ENCODE measurements at places on chromosomes 13 and 19. TPM values are rescaled to one million over a fixed set of nuclear protein-coding genes. Genes with fewer than 3 reads are reported as not detected.

DNA sequence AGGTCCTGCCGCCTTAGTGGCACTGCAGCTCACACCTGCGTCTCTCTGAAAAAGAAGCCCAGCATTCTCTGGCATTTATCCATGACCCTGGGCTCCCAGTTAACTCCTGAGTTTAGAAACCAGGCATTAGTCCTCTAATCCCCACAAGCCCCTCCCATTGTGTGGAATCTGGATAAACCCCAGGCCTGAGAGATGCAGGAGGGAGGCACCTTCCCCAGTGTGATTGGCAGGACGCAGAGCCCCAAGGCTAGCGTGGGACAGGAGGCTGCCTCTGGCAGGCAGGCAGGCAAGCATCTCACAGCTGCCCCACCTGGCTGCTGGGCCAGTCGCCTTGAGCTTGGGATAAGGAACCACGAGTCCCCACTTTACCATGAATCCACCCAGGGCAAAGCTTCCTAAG lies 11.0 kb upstream of the SERPINE3 start:
- DNase-seq: no peak

The PABPC3 gene
- total RNA-seq: 0.35 TPM

DNA sequence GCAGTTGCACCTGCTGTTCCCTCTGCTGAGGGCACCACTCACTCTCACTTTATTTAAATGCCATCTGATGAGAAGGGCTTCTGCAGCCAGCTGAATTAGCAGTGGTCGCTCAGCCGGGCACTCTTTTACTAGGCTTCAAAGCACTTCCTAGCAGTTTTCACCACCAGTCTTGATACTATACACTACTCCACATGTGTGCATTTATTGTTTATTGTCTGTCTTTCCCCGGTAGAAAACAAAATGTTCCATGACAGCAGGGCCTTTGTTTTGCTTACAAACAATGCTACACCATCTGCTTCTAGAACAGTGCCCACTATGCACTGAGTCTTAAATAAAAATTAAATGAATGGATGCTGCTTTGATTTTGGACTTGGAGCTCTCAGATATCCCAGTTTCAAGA lies 404.9 kb downstream of the FGF14 start:
- no peak for DNase-seq

DNA sequence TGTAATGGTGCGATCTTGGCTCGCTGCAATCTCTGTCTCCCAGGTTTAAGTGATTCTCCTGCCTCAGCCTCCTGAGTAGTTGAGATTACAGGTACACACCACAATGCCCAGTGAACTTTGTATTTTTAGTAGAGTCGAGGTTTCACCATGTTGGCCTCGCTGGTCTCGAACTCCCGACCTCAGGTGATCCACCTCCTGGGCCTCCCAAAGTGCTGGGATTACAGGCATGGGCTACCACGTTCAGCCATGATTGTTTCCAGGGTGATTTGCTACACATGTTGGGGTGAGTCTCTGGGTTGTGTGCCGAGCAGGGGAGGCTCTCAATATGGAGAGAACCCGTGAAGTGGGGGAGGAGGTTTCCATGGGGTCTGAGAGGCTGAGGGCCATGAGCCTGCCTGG lies 24.8 kb upstream of the CEACAM21 start:
- no peak for DNase-seq

The CD22 gene
- total RNA-seq: 1.6 TPM

The KRTDAP gene
- not detected for total RNA-seq

The NLRP9 gene
- not detected for total RNA-seq

DNA sequence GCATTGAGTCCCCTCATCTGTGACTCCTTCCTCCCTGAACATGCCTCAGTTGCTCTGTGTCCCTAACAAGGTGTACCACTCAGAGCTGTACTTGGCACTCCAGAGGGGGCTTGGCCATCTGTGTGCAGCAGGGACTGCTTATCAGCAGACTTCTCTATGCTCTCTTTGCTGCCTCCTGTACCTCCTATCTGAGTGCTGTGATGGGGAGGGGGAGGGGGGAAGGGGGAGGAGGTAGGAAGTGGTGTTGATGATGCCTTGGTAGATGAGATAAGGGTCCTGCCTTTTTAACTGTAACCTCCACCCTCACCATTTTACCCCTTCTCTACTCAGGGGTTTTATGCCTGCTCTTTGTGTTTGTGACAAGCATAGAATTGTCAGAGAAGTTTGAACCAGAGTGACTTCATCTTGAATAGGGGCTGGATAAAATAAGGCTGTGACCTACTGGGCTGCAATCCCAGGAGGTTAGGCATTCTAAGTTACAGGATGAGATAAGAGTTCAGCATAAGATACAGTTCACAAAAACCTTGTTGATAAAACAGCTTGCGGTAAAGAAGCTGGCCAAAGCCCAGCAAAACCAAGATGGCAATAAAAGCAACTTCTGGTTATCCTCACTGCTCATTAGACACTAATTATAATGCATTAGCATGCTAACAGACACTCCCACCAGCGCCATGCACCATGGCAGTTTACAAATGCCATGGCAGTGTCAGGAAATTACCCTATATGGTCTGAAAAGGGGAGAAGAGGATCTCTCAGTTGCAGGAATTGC lies 13.2 kb downstream of the PCDH8 start:
- no peak for DNase-seq

Data from colonic mucosa (tissue), 4 donors.